Prostate gland (tissue), 2 donors: ENCODE measurements at places on chromosomes 2 and 18. TPM values are rescaled to one million over a fixed set of nuclear protein-coding genes. Genes with fewer than 3 reads are reported as not detected.

DNA sequence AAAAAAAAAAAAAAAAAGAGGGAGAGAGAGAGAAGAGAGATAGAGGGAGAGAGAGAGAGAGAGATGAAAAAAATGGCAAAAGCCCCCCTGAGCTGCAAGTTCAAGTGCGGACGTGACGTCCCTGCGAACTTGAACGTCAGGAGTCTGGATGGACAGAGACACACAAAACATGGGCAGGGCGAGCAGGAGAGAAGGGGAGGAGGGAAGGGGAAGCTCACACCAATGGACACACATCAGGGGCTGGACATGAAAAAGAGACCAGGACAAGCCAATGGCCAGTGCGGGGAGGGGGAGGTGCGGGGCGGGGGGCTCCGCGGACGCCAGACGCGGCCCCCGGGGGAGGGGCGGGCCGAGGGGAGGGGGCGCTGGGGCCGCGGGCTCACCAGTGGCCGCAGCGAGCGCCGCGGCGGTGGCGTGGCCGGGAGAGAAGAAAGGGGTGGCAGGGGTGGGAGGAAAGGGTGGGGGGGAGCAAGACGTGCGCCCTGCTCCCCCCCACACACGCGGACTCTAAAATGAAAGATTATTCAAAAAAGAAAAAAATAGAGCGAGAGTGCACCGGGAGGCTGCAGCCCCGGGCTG lies at the start of gene BCL11A:
Gene BCL11A (minus strand): TSS at position 160 of the 579 bp plus-strand sequence. CDS start 384 bp downstream, outside the sequence.
- H3K27me3 ChIP-seq, result peaks cover 4% of the 10 kb centered on the region
- H3K4me1 ChIP-seq, result no peaks in the 10 kb centered on the region
- peak within 1 kb of the TSS; percentile 76 for H3K27ac ChIP-seq
- H3K36me3 ChIP-seq, result no peaks in the 10 kb centered on the region

DNA sequence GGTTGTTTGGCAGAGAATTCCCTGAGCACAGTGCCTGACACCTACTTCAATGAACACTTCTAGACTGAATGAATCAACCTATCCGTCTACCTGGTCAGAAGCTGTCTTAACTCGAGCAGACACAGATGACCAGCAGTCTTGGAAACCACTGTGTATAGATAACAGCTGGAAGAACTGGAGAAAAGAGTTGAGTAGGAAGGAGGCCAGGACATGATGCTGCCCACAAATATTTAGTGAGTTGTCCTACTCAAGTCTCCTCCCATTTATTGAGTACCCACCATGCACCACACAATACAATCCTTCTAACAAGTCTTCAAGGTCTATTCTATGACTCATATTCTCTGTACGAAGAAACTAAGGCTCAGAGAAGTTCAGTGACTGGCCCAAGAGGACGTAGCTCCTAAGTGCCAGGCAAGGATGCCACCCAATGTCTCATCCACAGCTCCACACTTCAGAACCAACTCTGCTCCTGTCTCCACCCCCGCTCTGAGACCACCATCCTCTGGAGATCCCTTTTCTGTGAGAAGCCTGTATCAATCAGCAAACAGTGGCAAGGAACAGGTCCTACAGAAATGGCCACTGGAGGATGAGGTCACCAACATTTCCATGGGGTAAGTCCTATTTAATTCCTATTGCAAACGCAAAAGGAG lies 62.2 kb downstream of the GALNT14 start:
- H3K4me3 ChIP-seq, result no peak overlapping the region
- no peaks in the 10 kb centered on the region for H3K27me3 ChIP-seq
- DNase-seq, result no peak
- no peak overlapping the region for H3K27ac ChIP-seq

DNA sequence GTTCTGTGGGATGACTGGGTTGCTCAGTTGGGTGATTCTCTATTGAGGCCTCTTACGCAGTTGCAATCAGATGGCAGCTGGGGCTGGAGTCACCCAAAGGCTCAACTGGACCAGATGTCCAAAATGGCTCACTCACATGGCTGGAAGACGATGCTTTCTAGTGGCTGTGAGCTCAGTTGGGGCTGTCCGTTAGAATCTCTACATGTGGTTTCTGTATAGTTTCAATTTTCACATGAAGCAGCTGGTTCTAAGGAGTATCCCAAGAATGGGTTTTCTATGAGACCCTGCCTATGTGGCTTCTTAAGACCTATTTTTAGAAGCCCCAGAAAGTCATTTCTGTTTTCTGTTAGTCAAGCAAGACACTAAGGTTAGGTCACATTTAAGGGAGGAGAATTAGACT lies 4.4 kb downstream of the XRCC5 start:
- H3K4me3 ChIP-seq, result no peak overlapping the region
- no peak for DNase-seq
- peaks cover 5% of the 10 kb centered on the region for H3K4me1 ChIP-seq
- no peaks in the 10 kb centered on the region for H3K27me3 ChIP-seq

The DNMT3A gene
- 28.2 TPM for total RNA-seq
